ENCODE measurements at places on chromosomes 12 and 14.
A peak's percentile ranks its signal among the peaks of the same experiment; 100 is the strongest.

GRCh38 chr14:91048265-91048664 is 12.2 kb downstream of the RPS6KA5 start:
- DNase-seq, result no peak

- no peak for DNase-seq
Measured at GRCh38 chr14:34129927-34130552, 179.2 kb upstream of the EGLN3 start.

GRCh38 chr14:104926619-104927431 is 2.1 kb downstream of the PLD4 start:
- DNase-seq, result no peak

- no peak for DNase-seq
Measured at GRCh38 chr12:60205500-60205899, 609.7 kb downstream of the SLC16A7 start.

DNA sequence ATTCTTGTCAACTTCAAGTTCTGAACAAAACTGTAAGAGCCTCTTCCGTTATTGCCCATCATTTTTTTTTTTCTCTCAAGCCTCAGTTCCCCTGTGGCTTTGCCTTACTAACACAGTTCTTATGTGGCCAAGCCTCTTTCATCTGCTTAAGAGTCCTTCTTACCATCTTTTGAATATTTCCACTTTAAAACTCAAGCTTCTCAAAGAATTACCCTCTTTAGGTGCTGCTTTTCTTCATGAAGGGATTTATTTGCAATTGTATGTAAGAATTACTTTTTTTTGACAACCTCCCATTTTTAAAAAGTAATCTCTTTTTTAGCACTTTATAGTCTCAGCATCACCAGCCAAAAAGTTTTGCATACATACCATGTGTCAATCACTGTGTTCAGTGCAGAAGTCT is 240.2 kb upstream of the RMST start:
- no peak for DNase-seq

- no peak for DNase-seq
Measured at GRCh38 chr12:132759359-132759758, 2.3 kb downstream of the ANKLE2 start.

GRCh38 chr12:7832059-7832696 is 40.5 kb downstream of the SLC2A14 start:
- DNase-seq, result peak; percentile 20

GRCh38 chr12:80912901-80913770 is 24.6 kb downstream of the LIN7A start:
- DNase-seq, result no peak

DNA sequence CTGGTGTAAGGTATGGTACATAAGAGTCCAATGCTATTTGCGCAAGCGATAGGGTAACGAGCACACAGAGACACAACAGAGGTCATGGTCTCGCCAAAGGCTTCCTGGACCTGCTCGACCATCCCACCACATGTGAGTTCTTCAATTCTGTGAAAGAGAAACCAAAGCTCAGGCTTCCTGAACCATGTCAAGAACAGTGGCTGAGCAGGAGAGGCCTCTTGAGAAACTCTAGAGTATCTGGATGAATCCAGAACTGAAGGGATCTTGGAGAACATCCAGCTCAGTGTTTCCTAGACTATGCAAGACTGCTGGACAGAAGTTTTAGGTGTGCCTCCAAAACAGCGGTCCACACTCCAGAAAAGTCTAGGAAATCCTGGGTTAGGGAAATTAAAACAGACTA is 114.5 kb downstream of the TRAFD1 start:
- no peak for DNase-seq

DNA sequence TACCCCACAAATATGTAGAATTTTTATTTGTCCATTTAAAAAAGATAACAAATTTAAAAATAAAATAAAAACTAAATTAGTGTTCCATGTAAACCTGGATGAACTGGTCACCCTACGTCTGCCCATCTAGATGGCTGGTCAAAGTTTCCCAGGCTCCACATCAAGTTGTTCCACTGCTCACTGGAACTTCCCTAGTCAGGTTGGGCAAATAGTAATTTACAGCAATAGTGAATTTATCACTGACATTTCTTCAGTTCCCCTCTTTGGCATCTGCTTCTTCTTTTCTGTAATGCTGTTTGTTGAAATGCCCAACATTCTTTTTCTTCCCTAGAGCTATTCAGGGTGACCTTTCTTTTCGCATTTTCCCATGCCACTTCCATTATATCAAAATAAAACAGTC is 272.7 kb upstream of the BTG1 start:
- no peak for DNase-seq

DNA sequence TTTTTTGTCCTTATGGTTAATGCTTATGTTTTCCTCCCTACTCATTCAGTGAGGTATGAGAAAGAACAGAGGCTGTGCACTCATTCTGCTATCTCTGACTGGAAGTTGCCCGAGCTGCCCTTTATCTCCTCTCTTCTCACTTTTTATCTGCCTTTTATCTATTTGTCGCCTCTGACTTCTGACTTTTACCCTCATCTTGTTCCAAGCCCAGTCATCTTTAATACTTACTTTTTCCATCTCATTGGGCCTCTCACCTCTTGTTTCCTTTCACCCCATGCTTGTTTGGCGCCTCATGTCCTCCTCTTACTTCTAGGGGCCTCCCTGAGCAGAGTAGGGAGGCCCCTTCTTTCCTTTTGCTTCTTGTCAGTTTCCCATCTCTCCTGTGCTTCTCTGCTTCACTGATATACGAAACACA is 50.7 kb downstream of the DIP2B start:
- DNase-seq, result no peak

DNA sequence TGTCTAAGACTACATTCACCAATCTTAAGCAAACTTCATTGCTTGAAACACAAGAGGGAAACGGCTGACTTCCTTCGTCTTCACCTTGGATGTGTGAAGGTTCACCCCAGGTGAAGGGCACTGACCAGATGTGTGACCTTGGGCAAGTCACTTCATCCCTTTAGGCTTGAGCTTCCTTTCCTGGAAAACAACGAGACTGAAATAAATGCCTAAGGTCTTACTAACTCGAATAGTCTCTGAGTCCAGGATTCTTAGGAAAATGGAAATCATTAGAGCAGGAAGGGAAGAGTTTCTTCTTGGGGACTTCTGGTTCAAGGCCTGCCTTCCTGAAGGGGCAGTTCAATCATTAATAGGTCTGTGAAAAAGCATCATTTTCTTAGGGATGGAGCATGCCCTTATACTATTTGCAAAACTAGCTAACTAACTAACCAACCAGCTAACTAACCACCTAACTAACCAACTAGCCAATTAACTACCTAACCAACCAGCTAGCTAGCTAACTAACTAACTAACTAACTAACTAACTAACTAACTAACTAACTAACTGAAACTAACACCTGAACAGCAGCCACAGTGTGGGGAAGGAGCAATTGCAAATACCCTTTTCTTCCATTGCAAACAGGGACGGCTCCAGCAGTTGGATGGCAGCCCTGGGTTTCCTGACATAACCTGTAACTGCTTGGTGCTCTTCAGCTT is 31.5 kb upstream of the EMP1 start:
- DNase-seq, result no peak

Data from NCI-H1694 treated with DMSO at 0.1 percent for 48 hours (cell line).